Muscle of arm (tissue), 14 donors: ENCODE measurements at places on chromosomes 16 and 17. TPM values are rescaled to one million over a fixed set of nuclear protein-coding genes. Genes with fewer than 3 reads are reported as not detected.

SCN4A gene
- polyA plus RNA-seq, result 27.4 TPM

TBC1D26 gene
- polyA plus RNA-seq, result not detected

KRT27 gene
- not detected for polyA plus RNA-seq

ADCY7 gene
- 6.9 TPM for polyA plus RNA-seq

ABCA8 gene
- polyA plus RNA-seq, result 39.1 TPM

DOC2B gene
- polyA plus RNA-seq, result 3.5 TPM

DLX4 gene
- polyA plus RNA-seq, result 0.38 TPM

CSH1 gene
- polyA plus RNA-seq, result 5.3 TPM

PRDM7 gene
- not detected for polyA plus RNA-seq

LHX1 gene
- polyA plus RNA-seq, result not detected

- no peak for DNase-seq
Observed at GRCh38 chr17:42759982-42760651, 910 bp upstream of the RAMP2 start.

DNA sequence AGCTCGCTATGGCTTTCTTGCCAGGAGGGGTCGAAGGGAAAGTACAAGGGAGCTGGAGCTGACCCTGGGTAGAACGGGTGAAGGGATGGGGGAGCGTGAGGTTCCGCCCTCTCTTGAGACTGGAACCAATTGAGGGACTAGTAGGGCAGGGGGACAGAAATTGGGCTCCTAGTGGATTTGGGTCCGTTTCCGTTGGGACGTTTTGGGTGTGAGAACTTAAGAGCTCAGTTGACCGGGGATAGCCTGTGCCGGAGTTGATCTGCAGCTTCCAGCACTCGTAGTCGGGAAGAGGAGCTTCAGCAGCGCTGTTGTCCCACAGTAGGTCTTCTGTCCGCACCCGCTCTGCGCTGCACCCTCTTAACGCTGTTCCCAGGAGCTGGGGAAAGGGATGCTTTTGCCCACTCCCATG lies 481 bp downstream of the CNTROB start:
- DNase-seq, result no peak

- DNase-seq, result no peak
Observed at GRCh38 chr17:44105483-44105882, 18.0 kb downstream of the HDAC5 start.

DNA sequence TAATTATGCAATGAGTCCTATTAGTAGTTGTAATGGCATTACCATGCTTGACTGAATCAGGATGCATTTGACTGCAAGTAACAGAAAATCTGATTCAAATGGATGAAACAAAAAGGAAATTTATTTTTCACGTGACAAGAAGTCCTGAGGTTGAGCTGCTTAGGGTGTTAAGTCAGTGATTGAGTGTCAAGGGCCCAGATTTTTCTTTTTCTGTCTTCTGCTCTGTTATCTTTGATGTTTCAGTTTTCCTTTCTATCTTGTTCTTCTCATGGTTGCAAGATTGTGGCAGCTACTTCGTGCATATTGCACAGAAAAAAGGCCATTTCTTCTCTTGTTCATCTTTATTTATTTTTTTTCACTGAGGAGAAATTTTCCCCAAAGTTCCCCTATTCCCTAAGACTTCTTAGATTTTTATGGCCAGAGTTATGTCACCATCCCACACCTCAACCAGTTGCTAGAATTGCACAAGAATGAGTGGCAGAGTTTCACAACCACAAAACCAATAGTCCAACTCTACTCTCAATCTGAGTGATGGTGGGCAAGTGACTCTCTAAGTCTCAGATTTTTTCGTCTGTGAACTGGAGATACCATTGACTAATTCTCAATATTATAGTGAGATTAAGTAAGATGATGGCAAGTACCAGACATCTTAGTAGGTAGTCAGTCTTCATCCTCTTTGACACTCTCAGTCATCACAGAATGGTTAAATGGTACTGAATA lies 15.7 kb upstream of the GPR139 start:
- no peak for DNase-seq

DNA sequence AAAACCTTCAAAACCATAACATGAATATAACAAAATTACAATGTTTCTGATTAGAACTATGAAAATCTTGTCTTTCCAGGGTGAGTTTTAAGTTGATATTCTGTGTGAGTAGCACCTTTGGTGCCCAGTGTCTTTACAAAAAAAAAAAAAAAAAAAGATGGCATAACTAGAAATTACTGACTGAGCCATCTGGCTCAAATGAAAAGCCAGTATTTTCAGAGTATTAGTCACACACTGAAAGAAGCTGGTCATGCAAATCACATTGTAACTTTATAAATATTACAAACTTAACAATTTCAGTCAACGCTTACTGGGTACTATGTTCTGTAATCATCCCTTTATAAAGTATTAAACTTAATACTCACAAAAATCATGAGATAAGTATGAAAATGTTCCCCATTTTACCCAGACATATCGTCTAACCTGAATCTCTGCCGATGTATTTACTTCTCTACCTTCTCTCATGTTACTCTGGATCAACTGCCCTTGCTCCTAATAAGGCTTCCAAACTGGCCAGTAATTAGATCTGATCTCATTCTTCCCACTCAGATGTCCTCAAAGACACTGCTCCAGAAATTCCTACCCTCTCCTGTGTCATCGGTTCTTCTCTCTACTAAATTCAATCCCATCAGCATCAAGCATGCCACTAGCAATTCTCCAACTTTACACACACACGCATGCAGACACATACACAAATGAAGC lies 25.4 kb downstream of the UBE2G1 start:
- no peak for DNase-seq

GRCh38 chr16:9441012-9441411 lies 349.6 kb downstream of the HAPSTR1 start:
- no peak for DNase-seq

GRCh38 chr17:75633486-75634375 lies 497 bp downstream of the SMIM5 start:
- DNase-seq, result peak; percentile 93

- no peak for DNase-seq
Observed at GRCh38 chr17:40945414-40945813, 8.0 kb upstream of the KRT23 start.

DNA sequence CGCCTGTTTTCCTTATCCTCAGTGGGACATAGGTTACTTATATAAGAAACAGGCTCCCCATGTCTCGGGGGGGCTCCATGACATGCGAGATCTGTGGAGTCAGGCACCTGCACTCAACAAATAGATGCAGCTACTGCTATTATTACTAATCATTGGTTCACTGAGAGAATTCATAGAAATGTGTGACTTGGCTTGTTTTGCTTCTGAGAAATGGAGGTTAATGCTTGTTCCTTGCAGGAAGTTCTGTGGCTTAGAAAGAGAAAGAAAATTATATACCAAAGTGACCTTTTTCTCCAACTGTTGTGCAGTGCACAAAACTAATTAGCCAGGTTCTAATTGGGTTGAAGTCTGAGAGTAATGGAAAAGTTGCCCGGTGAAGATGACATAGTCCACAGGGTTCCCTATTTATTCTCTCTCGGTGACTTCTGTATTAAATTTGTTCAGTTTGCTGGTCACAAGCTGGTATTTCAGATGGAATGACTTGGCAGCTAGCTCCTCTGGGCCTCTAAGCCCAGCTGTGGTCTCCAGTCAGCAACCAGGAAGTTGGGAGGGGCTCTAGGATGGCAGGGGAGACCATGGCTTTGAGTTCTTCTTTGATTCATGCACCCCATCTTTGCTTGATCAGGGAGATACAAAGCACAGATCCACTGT lies 17.6 kb upstream of the MAF start:
- DNase-seq, result no peak

DNA sequence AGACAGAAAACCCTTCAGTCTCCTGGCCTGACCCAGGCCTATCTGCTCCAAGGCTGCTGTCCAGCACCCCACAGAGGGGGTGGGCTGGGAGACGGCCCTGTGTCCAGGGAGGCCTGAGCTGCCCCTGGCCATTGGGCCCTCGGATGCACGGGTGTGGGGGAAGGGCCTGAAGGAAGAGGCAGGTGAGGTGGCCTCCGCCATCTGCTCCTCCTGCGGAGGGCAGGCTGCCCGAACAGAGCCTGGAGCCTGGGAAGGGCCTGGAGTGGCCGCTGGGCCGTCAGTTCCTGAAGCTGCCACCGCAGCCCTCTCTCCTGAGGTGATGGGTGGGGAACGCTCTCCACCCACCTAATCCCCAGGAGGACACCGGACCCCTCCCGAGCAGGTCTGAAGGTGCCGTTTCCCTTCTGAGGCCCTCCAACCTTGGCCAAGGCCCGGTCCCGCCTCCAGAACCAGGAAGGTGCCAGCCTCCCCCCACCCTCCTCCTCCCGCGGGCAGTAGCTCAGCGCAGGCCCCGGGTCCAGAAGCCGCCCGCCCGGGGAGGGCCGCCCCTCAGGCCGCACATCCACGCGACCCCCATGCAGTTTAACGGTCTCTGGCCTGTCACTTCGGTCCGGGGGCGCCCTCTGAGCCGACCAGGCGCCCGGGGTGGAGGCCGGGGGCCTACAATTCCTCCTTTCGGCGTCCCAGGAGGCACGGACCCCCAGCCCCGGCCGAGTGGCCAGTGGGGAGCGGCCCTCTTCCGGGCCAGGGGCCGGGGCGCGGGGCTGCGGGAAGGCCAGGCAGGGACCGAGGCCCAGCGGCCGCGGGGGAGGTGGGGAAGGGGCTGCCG lies 835 bp downstream of the FBXL16 start:
- DNase-seq, result no peak

GRCh38 chr17:66781135-66781534 lies 53.8 kb upstream of the CACNG5 start:
- DNase-seq, result no peak

DNA sequence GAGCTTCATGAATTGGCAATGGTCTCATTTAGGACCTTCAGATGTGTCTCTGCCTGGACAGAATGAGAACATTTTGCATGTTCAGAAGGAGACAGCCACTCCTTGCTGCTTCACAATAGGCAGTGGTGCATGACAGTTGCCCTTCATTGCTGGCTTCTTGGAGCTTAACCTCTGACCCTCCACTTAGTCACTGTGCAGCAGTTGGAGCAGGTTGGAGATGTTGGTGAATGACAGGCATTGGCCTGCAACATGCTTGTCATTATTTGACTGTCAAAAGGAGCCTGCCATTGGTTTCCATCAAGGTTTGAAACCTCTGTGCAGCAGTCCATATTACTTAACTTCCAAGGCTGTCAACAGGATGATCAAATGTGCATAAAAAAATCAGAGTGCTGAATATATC lies 22.7 kb downstream of the FTO start:
- no peak for DNase-seq

DNA sequence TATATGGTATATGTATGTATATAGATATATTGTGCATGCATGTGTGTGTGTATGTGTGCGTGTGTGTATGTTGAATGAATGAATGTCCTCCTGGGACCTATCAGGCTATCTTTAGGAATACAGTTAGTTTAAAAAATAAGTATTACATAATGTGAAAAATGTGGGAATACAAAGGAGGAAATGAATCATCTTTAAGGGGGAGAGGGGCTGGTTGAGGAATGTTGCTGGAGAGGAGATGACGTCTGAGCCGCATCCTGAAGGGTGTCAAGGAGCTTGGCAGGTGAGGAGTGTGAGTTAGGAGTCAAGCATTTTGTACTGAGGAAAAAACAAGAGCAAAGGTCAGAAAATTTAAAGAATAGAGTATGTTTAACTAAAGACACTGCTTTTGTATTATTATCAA lies 62.4 kb upstream of the NLK start:
- no peak for DNase-seq

DNA sequence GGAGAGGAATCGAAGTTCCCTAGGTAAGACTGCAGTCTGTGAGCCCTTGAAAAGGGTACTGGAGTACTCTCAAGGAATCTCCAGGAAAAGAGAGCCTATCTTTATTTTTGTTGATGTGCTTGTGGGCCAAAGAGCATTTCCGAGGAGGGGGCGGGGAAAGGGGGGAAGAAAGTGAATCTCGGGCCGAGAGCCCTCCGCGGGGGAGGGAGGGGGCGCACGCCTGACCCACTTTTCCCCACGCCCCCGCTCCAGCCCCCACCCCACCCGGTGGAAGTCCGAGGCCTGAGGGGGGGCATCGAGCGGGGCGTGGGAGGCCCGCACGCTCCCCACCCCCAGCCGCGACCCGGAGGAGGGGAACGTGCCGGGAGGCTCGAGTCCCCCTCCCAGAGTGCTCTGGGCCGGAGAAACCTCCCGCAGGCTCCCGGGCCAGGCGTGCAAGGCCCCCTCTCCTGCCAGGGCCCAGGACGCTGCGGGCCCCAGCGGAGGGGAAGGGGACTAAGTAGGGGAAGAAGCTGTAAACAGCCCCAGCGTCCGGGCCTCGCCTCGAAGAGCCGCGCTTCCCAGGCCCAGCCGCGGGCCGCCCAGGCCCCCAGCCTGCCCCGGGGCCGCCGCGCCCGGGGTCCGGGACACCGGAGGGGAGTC lies 444 bp downstream of the HELZ start:
- no peak for DNase-seq

DNA sequence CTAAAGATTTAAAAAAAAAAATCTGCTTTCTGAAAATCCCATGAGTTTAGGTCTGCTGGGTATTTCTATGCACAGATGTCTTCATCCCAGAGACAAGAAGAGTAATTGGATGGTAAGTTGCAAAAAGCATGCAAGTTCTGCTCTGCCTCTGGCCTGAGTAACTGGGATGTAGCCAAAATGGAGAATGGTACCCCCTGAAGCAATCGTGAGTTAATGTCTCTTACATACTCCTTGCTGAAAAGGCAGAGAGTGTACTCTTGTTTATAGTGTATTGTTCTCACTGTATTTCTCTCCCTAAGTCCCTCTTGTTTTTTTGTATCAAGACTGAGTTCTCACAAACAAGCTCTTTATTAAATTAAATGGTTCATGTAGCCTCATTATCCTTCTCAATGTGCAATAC lies 259.0 kb downstream of the IRX3 start:
- no peak for DNase-seq
